ENCODE measurements at places on chromosomes 4 and X.

GRCh38 chr4:152415980-152416379 lies 119.9 kb downstream of the FBXW7 start:
- DNase-seq: peak; percentile 40

- no peak for DNase-seq
These were observed 1093.0 kb upstream of the TENM3 start for GRCh38 chr4:181150191-181150590.

- peak; percentile 72 for DNase-seq
These were observed 137.8 kb upstream of the TBC1D9 start for GRCh38 chr4:140893939-140894338.

DNA sequence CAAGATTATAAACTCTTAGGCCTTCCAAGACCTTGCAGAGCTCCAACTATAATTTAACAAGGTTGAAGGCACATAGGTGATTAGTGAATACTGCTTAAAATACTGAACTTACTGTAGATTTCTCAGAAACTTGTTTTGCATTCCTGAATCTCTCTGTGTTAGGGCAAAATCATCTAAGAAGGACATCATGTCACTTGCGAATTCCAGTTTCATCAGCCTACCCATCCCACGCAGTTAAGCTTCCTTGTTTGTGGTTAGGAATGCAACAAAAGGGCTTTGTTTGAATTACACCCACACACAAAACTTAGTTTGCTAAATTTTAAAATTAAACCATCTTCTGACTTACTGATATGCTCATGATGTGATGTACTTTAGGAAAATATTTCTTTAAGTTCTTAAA lies 174.0 kb downstream of the SOWAHB start:
- peak; percentile 79 for DNase-seq

- peak; percentile 86 for DNase-seq
These were observed 10.3 kb downstream of the PKD2 start for GRCh38 chr4:88017516-88018297.

- no peak for DNase-seq
These were observed 211.6 kb upstream of the FAM241A start for GRCh38 chr4:111933703-111934102.

- DNase-seq: peak; percentile 23
These were observed 802.0 kb downstream of the RPA4 start for GRCh38 chrX:97685753-97686152.

Measured in GM03348 (cell line).